ENCODE measurements at places on chromosomes 2 and 18. TPM values are rescaled to one million over a fixed set of nuclear protein-coding genes. Genes with fewer than 3 reads are reported as not detected.

DNA sequence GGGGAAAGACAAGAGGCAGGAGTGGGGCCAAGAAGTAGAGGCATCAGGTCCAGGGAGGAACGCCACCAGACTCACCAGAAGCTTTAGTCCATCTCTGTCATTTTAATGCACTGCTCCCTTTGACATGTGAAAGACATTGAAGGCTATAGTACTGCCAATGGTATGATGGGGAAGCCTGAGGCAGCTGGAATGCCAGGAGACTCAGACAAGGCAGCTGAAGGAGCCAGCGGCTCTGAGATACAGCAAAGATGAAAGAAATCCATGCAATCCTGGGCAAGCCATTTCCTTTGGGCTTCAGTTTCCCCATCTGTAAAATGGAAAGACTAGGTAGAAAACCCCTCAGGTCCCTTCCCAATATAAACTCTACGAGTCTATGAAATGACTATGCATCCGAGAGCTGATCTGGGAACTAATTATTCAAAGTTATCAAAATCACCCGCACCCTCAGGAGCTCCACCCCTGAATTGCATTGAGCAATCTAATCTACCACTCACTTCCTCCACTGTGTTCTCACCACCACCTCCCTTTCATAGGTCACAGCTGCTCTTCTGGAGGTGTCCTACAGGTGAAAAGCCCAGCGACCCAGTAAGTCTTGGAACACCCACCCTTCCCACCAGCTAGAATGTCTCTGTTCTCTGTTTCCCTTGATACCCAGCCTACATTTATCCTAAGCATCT, 3.1 kb downstream of the CXCR2 start:
- no peak for DNase-seq

DNA sequence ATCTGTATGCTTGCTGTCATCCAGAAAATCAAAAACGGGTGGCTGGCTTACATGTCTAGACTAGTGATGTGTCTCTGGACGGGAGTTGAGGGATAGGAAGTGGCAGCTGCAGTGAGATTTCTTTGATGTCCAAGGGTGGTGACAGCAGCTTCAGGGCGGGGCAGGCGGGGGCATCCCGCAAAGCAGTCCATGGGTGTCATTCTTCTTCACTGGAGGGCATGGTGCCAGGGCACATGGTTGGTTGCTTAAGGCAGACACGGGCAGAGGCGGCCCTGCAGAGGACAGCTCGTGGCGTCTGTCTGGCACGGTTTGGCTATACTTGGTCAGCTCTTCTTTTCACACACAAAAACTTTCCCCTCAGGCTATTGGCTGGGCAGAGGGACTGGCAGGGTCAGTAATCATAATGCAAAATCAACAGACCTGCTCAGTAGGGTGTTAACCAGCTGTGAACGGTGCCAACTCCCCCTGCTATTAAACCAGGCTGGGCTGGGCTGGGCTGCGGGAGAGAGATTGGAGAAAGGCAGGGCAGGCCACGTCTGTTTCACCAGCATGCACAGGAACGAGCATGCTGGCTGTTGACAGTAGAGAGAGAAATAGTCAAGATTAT, 63.7 kb downstream of the COL4A3 start:
- DNase-seq: peak; percentile 61

DNA sequence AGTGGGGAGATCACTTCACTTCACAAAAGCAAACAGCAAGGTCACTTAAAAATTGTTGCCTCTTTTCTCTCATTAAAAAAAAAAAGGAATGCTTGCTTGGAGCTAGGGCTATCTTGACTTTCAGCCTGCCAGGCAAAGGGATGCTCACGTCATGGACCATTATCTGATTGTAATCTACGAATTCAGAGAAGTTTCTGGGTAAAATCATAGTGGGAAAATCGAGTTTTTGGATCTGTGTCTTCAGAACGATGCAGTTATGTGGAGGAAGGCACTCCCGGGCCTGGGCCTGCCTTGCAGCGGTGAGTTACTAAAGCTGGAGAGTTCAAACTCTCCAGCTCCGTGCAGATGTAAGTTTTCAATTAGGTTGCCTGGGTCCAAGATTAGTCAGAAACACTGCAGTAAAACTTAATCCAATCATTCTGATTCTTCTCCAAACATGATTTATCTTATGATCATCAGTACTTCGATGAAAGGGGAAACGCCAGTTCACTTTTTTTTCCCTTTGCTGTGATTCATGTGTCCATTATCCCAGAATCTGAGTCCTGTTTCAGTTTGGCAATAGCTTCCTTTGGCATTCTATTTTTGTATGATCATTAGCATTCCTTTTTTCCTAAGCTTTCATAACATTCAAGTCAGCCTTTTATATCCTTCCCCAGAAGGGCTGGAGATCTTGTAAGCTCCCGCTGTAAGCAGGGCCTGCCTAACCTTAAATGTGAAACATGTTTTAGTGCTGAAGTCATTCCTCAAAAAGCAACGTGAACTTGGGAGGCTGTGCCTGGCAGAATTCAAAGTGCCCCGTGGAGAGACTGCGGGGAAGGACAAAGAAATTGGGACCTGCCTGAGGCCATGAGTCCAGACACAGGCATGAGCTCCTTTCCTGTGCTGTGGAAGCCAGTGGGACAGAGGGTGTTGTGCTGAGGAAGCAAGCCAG, 119.3 kb upstream of the TWIST2 start:
- peak; percentile 25 for DNase-seq

The PLEK gene
- total RNA-seq: not detected

All from LHCN-M2 (cell line).